ENCODE measurements at places on chromosomes 7 and 10.

DNA sequence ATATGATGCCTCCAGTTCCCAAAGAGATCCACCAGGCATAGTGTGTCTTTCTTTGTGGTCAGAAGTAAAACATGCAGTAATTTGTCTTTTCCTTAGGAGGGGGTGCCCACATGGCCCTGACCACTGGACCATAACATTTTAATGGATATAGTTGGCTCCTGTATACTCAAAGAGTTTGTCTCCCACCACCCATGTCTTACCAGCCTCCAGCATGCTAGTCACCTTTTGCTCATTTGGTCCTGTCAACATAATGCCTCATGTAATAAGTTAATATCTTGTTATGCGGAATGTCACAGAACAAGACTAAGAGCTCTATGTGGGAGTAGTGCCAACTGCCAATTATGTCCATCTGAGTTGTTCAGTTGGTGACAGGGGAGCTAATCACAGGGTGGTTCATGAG lies 83.4 kb upstream of the IFRD1 start:
- DNase-seq: peak; percentile 7

DNA sequence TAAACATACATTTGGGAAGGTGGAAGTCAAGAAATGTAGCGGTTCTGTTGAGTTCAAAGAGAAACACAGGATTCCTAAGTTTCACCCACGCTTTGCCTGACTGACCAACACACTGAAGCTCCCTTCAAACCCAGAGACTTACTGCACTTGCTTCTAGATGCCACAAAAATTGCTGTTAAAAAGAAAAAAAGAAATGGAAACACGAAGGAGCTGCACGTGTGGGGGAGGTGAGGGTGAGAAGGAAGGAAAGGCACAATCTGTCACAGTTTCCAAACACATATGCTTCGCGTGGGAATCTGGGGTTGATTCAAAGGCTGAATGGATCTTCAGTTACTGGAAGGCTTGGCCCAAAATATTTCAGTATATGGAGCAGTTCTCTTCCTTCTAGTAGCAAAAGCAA lies 495.6 kb downstream of the DNAJB6 start:
- DNase-seq: no peak

- no peak for DNase-seq
Measured at GRCh38 chr10:34599026-34599795, 215.9 kb downstream of the PARD3 start.

GRCh38 chr10:21976280-21976679 lies 27.2 kb downstream of the DNAJC1 start:
- no peak for DNase-seq

- DNase-seq: no peak
Measured at GRCh38 chr7:70940597-70940996, 191.3 kb upstream of the GALNT17 start.

DNA sequence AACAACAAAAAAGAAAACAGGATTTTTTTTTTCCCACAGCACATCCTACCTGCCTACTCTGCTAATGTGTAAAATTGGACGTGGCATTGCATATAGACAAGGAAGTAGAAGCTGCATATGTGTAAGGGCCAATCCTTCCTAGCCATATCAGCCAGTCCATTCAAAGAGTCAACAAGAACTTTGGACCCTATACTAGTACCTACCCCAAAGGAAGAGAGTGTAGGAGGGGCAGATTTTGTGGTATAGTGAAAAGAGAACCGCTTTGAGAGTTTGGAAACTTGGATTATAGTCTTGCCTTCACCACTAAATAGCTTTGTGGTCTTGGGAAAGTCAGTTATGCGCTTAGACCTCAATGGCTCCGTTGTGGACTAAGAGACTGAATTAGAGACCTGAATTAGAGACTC lies 12.1 kb upstream of the MCU start:
- no peak for DNase-seq

- DNase-seq: no peak
Measured at GRCh38 chr7:5773661-5774086, 7.8 kb downstream of the RNF216 start.

GRCh38 chr10:112689327-112690072 lies 242.5 kb downstream of the VTI1A start:
- DNase-seq: no peak

- no peak for DNase-seq
Measured at GRCh38 chr10:62050893-62051433, 149.5 kb downstream of the ARID5B start.

GRCh38 chr7:50564640-50565558 lies at the start of gene DDC:
DDC (minus strand) TSS chr7:50565405; CDS start chr7:50544085, 21,320 bp downstream.
- no peak for DNase-seq

DNA sequence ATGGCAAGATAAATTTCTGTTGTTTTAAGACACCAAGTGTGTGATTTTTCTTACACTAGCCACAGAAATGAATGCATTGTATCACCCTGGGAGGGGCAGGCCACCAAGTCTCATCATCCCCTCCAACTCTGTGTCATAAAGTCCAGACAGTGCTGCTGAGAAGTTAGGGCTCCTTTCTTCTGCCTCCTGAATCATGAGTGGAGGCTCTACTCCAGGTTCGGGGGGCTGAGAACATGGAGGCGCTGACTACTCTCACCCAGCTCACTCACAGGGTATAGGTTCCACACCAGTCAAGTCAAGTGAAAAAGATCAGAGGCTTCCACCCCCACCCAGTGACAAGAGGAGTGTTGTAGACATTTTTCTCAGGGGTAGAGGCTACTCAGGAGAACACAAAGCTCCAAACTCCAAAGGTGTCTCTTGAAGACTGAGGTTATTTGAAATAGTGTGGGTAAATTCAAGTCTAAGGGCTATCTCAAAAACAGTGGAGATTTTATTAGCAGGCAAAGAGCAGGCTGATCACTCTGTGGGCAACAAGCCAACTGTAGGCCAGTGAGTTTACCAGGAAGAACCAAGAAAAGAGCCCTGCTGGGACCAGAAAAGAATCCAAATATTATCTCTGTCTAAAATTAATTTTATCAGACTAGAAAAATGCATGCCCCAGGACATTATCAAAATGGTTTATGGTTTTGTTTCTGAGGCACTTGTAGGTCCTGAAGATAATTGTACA lies 118.6 kb upstream of the RET start:
- no peak for DNase-seq

DNA sequence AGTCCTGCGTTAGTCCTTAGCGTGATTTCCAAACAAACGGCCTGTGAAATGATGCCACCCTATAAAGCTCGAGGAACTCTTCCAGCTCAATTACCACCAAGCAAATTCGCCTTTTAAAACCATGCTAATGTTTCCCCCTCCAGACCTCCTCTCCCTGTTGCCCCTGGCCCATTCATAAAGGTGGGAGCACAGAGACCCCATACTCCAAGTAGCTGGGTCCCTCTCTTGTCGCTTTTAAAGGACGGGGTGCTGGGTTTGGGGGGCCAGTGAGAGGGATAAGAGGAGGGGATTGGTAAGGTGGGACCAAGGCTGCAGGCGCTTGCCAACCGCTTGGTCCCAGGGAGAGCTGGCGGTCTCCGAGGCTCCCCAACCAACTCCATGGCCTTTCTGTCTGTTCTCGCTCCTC lies 1.2 kb downstream of the HMX2 start:
- no peak for DNase-seq

GRCh38 chr10:48531486-48531885 lies 73.4 kb downstream of the ARHGAP22 start:
- no peak for DNase-seq

GRCh38 chr7:21980926-21981500 lies 35.3 kb upstream of the CDCA7L start:
- DNase-seq: no peak

DNA sequence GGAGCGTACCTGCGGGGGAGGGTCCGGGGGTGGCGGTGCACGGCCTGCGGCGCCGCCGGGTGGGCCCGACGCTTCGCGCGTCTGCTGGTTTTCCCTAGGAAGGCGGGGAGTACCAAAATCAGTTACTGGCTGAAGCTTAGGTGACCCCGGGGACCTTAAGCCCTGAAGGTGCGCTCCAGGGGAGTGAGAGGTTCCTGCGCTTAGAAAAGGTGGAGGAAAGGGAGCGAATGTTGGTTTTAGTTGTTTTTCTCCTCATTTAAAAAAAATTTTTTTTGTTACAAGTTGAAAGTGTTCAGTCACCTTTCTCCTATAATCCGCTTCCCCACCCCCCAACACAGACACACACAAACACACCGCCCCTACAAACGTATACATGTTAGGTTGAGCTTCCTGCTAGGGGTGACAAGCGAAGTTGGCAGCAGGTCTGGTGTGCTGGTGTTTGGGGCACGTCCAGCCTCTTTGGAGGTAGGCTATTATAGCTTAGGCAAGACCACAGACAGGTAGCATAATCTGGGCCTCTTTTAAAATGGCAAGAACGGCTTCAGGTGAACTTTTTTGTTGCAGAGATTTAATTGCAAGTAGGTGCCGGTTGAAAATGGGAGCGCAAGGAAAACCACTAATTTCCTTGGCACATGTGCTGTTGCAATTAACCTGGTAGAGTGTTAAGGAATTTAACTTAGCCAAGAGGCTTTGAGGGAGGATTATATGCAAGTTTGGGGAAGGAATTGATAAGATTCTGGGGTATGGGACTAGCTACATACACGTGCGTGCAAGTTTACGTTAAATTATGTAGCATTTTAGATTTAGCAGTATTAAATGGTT lies 945 bp downstream of the ADD3 start:
- no peak for DNase-seq

- no peak for DNase-seq
Measured at GRCh38 chr7:41256186-41256945, 446.5 kb downstream of the INHBA start.

GRCh38 chr10:93199191-93199751 lies 125.6 kb downstream of the CYP26A1 start:
- no peak for DNase-seq

DNA sequence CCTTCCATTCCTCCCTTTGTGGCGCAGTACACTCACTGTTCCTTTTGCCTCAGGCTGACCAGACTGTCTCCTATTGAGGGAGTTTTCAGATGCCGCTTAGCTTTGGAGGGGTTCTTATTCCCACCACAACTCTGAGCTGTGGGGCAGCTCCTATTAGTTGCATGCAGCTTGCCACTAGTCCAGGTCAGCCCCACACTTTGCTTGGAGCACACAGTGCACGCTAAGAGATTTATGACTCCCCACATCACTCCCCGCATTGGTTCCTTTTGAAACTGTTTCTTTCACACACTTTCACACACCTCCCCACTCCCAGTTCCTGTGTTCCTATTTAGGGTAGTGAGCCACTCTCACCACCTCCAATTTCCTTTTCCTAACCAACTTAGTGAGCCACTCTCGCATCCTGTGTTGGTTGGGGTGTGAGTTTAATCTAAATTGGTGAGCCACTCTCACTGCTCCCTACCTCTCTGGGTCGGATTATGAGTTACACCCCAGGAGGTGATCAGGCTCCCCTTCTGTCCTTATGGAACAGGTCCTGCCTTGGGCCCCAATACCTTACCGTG lies 10.4 kb upstream of the ZNF485 start:
- DNase-seq: no peak

DNA sequence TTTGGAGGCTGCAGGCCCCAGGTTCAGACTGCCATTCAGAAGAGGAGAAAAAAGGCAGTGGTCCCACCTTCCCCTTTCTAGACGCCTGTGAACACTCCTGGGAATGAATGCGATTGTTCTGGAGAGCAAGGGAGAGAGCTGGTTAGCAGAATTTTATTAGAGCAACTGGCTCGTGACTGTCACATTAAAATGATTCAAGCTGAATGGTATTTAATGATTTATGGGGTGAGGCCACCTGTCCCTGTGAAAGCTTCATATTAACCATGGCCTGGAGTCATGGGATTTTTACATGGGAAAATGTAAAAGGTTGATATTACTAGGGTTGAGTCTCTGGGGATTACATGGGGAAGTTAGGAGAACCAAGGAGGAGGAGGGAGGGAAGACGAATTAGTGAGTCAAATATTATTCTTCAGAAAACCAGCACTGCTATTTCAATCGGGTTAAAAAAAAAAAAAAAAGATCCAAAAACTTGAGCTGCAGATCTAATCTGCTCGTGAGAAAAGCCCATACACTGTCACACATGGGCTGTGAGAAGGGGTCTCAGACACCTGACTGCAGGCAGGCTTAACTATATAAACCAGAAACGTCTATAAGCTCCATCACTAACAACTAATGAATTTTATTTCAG lies 8.3 kb downstream of the CXCL12 start:
- DNase-seq: peak; percentile 66

- no peak for DNase-seq
Measured at GRCh38 chr7:94239661-94240234, 154.9 kb upstream of the COL1A2 start.

- no peak for DNase-seq
Measured at GRCh38 chr10:78339251-78339650, 305.6 kb downstream of the RPS24 start.

DNA sequence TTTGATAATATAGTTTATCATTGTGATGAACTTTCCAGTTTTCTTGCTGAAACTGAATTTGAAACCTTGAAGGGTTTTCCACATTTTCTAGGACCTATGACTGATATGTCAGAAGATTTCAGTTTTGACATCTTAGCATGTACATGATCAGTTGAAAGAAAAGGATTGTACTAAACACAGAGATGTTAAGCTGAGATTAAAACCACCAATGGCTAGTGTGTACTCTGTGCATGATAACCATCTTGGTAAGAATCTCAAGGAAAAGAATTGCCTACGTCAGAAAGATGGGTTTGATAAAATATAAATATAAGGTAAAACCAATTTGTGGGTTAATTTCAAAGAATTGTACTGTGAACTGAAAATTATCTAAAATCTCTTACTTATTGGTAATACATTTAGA lies 776.4 kb downstream of the GATA3 start:
- no peak for DNase-seq

GRCh38 chr7:113918946-113919345 lies at the start of gene PPP1R3A:
PPP1R3A (minus strand) TSS chr7:113919009; CDS start chr7:113918996, 13 bp downstream.
- DNase-seq: no peak

DNA sequence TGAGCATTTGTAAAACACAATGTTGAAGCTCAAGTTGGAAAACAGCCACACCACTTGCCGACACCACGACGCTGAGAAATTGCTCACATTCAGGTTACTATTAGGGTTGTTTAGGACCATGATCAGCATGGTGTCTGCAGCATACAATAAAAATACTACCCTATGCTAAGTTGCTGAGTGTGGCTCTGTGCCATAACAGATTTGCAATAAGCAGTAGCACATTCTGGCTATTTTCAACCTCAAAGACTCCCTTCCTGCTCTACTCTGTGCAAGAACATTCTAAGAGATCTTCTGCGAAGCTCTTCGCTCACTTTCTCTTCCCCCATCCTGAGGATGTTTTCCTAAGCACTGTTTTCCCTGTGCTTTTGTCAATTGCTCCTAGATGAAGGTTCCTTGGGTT lies 38.3 kb downstream of the GPAM start:
- no peak for DNase-seq

DNA sequence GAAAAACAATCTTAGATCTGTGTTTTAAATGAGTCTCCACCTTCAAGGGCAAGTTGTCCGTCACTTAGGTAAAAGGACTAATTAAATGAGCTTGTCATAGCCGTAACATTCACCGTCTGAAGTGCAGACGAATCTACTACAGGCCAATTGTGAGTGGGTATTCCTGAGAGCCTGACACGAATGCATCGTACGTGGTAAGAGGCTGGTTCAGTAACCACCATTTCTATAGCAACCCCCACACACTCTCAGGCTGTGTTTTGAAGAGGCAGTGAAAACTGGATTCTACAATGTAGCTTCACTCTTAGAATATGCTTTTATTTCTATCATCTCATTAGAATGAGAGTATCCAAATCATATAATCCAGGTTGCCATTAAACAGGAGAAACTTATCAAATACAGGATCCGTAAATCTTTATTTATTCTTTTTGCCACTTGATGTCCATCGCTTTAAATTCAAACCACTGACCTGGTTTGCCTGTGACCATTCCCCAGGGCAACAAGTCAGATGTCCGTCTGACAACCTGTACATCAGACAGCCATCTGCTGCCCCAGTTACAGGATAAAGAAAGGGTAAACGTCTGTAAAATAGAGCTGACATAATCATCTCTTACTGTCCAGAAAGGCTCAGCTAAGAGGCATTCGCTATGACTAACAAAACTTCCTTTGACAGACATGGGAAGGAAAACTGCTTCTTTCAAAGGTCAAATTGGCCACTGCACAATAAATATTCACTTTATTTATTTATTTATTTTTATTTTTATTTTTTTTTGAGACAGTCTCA lies 70.3 kb upstream of the NMT2 start:
- no peak for DNase-seq
